ENCODE measurements at places on chromosomes 12 and 14.

GRCh38 chr14:92425101-92425500 is 88.5 kb upstream of the RIN3 start:
- no peak for DNase-seq

DNA sequence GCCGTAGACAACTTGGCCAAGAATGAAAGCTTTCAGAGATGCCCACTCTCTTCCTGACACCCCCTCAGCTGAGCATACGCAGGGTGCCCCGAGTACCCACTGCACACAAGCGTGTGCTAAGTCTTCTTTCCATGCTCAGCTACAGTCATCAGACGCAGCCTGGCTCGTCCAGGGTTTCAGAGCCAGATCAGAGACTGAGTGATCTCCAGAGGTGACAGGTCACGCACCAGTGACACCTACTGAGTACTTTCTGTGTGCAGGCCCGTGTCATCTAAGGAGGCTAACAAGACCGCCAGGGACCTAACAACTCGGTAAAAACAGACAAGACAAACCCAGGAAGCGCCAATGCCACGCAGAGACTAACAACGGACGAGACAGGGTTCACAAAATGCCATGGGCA is 25.1 kb downstream of the STX2 start:
- DNase-seq: no peak

DNA sequence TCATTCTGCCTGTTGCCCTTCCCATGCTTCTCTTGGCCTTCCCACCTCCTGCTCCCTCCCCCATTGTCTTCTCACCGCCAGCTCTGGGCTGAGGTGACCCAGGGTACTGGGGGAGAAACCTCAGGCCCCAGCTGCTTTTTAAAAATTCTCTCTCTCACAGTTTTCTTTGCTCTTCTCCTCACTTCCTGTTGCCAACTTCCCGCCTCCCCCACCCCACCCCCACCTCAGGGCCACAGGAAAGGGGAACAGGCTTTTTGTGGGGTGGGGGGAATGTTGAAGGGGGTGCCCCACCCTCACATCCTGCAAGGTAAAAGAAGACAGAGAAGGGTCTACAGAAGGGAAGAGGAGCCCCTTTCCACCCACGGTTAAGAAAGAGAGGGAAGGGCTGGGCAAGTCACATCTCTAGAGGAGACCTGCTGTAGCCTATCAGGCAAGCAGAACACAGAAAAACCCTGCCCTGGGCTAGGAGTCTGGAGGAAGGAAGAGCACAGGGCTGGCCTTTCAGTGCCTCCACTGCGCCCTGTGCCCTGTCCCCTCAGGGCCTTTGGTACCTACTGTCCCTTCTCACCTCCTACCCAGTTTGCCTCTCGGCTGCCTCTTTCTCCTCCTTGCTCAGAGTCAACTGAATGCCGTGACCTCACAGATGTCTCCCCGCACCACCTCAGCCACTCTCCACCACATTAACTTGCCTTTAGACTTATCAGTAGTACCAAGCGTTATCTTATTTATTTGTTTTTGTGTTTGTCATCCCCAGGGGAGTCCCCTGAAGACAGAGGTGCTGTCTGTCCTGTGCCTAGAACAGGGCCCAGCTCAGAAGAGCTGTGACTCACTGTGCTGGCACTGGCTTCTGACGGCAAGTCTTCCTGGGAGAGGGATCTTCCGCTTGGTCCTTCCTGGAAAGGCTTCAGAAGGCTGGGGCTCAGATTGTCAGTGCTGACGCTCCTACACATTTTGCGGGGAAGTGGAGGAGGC is 1.7 kb downstream of the ARHGAP9 start:
- DNase-seq: no peak

GRCh38 chr12:81081726-81082125 is 3.8 kb downstream of the ACSS3 start:
- DNase-seq: no peak

DNA sequence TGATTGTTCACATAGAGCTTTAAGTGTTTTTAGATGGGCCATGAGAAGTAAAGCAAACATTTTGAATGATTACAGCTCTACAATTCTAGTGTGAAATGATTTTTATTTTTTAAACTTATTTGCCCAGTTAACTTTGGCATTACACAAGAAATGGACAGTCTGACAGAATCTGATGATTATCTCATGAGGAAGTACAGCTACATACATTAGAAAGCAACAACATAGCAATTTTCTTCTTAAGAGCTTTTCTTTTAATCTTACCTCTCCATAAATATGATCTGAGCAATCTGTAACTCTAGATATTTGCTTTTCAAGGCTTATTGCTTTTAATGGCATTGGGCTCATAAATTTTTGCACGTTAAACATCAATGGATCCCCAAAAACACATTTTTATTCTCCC is 26.5 kb upstream of the PPP1R12A start:
- DNase-seq: no peak

GRCh38 chr12:84767079-84767478 is 145.5 kb downstream of the SLC6A15 start:
- no peak for DNase-seq

- peak; percentile 25 for DNase-seq
Measured at GRCh38 chr12:1650260-1650977, 21.4 kb downstream of the WNT5B start.

GRCh38 chr12:29728030-29728429 is 55.7 kb downstream of the TMTC1 start:
- no peak for DNase-seq

DNA sequence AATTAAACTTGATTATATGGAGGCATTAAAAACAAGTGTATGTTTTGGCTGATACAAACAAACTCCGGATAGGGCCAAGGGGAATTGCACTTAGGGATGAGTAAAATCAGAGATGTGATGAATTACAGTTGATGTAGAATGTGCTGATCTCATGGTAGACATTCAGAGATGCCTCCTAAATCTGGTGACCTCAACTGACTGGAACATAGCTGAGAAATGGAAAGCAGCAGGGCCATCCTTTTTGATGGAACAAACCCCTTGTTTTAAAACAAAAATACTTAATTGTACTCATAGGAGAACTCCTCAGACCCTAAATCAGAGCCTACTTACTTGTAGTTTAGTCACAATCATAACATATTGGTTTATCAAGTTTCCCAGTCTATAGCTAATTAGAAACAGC is 122.8 kb downstream of the C12orf75 start:
- no peak for DNase-seq

GRCh38 chr14:22176957-22177356 is 412.1 kb downstream of the DAD1 start:
- DNase-seq: no peak

- no peak for DNase-seq
Measured at GRCh38 chr14:102415671-102416070, 52.9 kb downstream of the TECPR2 start.

DNA sequence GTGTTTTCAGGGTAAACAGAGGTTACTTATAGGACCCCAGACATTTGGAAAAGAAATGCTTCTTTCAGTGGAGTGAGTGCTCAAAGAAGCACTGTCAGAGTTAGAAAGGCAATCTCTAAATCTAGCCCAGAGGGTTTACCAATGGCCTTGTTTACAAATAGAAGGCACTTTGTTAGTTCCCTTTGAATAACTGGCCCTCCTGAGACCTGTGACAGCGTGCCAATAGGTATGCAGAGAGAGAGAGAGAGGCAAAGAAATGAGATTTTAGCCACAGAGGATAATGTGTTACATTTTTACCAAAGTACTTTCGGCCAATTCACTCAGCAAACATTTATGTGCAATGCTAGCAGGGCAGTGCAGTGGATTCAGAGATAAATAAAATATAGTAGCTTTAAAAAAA is 41.9 kb downstream of the TPH2 start:
- DNase-seq: no peak

DNA sequence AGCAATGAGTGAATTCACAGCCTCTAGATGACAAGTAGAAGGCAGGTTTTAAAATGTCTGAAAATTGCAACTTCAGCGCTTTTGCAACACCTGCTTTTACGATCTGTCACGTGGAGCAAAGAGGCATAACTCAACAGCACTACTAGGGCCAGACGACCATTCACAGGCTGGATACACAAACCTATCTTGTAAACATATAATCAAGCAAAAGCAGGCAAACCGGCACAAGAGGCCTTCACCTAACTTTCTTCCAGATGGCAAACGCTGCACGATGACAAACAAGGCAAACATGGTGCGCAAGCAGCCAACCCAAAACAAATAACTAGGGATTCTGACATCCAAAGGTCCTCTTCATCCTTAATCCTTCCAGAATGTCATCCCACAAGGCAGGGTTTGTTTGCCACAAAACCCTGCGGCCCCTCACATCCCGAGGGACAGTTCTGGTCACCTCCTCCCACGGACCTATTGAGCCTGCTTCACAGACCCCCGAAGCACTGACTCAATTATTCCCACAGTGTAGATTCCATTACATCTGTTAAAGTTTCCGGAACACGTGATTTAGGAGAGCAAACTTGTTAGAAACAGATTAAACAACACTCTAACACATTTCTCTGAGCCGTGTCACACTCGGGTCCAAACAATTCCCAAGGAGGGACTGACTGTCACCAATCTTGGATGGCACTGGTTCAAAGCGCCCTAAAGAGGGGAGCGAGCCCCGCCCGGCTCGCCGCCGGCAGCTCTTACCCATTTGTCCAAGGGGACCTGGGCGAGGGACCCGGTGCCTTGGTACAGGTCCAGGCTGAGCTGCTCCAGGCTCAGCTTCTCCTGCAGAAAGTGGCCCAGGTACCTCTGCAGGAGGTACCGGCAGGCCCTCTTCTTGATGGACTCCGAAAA is 823 bp downstream of the ATG2B start:
- peak; percentile 83 for DNase-seq

GRCh38 chr12:74897425-74898211 is 312.0 kb downstream of the KCNC2 start:
- no peak for DNase-seq

DNA sequence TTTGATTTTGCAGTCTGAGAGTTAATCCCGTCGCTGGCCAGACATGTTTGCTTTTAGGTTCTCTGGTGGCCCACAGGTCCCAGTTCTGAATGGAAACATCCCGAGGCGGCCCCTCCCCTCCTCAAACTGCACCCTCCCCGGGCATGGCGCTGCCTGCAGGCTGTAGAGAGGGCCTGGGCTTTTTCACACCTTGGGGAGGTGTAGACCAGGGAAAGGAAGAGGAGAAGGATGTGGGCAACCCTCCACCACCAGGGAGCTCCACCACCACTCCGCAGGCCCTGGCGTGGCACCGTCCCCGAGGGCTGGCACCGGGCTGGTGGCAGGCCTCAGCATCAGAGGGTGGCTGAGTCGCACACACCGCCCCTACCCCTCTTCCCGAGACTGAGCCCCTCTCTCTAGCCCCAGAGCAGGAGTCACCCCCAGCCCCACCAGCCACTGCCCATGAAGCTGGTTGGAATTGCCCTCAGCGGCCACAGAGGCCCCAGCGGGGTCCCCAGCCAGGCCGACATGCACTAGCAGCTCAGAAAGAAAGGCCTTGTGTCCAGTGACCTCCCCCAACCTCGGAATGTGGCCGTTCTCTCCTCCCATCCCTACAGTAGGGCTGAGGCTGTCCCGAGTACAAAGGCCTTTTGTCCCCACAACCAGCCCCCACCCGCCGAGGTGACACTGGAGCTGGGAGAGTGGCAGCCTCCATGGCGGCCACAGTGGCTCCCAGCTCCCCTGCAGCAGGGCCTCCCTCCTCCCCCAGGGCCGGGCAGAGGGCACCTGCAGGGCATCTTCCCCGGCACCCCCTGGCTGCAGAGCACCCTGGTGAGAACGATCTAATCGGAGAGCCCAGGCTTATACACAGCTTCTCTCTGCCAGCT is 23.5 kb upstream of the INF2 start:
- DNase-seq: peak; percentile 80

GRCh38 chr12:55720894-55721444 is 776 bp downstream of the RDH5 start:
- no peak for DNase-seq

GRCh38 chr12:67327466-67327865 is 58.3 kb downstream of the CAND1 start:
- DNase-seq: no peak

GRCh38 chr12:51911307-51911706 is 4.0 kb downstream of the ACVRL1 start:
- no peak for DNase-seq

GRCh38 chr14:51977075-51977474 is 12.3 kb upstream of the RTRAF start:
- DNase-seq: no peak

- DNase-seq: no peak
Measured at GRCh38 chr14:21861153-21861552, 187.5 kb upstream of the OR4E1 start.

GRCh38 chr14:54792288-54792687 is 110.3 kb downstream of the GCH1 start:
- no peak for DNase-seq

- no peak for DNase-seq
Measured at GRCh38 chr12:94596596-94596995, 53.8 kb downstream of the TMCC3 start.

DNA sequence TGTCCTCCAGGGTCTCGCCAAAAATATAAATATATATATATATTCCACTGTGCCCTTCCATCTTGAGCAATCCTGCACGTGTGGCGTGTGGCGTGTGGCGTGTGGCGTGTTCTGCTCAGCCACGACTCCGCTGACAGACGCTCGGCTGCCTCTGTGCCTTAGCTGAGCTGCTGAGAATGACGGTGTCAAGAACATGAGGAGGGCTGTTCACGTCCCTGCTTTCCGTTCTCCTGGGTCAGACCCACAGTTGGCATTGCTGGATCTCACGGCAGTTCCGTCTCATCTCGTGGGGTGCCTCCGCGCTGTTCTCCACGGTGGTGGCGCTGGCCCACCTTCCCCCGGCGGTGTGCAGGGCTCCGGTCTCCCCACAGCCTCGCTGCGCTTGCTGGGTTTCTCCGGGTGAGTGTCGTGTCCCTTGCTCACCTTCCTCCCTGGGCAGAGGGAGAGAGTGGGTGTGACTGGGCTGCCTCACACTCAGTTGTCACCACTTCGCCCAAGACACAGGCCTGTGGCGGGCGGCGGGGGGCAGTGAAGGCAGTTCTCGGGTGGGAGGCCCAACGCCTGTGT is 9.4 kb downstream of the GPR132 start:
- no peak for DNase-seq

DNA sequence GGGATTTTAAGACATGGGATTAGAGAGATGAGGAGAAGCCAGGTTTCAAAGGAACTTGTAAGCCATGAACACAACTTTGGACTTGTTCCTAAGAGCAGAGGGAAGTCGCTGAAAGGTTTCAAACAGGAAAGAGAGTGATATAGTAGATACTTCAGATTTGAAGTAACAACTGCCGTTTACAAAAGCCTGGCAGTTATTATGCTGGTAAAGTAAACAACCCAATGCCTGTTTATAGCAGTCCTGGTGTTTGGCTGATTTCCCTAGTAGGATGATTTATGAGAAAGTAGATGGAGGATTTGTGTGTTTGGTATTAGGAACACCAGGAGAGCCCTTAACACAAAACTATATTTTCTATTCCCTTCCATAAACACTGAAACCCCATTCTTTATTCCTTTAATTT is 285.7 kb downstream of the RMST start:
- DNase-seq: no peak

- no peak for DNase-seq
Measured at GRCh38 chr12:101686176-101686575, 11.3 kb upstream of the CHPT1 start.

DNA sequence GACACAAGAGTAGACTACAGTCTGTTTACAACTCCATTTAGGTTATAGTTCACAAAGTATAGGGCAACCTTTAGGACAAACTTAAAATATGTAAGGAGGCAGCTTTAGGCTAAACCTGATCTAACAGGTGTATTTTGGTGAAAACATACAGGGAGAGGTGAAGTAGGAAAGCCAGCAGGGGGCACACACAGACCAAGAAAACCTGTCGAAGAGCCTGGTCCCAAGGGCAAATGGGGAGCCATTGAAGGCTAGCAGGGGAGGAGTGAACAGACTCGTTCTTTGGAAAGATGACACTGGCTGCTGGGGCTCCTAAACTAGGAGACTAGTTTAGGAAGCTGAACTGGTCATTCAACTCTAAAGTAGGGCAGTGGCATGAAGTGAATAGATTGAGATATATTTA is 138.8 kb upstream of the WSCD2 start:
- DNase-seq: peak; percentile 13
